ENCODE measurements at places on chromosomes 1 and 21.

GRCh38 chr1:184032930-184033418 lies 4.6 kb downstream of the COLGALT2 start:
- no peak for DNase-seq

GRCh38 chr1:220707160-220707559 lies 17.0 kb downstream of the C1orf115 start:
- no peak for DNase-seq

DNA sequence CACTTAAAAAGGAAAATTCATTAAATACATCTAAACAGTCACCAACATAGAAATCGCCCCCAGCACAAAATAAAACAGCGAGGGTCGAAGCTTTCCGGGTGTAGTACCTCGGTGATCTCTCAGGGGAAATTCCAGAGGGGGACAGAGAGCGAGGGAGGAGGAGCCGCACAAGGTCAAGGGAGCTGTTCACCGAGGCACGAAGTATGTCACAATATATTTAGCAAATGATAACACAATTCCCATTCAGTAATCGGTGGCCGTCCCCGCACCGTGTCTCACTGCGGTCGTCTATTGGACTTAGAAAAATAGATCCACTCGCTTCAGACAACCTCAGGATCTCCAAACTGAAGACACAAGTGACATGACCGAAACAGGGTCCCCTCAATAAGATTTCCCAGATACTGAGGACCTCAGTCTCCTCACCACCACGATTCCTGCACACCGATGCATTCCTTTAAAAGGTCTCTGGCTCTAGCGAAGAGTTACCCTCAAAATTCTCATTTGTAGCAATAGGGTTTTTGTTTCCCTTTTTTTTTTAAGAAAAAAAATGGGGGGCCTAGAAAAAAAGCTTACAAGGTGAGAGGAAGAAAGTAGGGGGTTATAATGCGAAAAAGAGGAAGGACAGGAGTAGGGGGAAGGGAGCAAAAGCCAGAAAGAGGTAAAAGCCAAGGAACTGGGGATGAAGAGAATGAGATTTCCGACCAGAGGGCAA lies 1.1 kb downstream of the LPGAT1 start:
- DNase-seq, result no peak

DNA sequence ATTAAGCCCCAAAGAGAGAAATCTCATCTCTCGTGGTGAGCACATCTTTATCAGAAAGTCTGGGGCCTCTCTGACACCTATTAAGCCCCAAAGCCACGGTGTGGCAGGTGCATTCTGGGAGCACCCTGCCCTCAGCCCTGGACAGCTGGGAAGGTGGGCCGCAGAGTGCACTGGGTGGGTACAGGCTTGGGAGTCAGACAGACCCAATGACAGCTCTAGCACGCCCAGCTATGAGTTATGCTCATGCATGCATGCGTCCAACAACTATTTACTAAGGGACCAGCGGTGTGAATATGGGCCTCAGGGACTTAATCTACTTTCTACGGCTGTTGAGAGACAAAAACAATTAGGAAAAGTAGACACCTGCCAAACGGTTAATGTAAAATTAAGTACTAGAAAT lies 46.6 kb downstream of the SLC66A1 start:
- DNase-seq, result no peak

DNA sequence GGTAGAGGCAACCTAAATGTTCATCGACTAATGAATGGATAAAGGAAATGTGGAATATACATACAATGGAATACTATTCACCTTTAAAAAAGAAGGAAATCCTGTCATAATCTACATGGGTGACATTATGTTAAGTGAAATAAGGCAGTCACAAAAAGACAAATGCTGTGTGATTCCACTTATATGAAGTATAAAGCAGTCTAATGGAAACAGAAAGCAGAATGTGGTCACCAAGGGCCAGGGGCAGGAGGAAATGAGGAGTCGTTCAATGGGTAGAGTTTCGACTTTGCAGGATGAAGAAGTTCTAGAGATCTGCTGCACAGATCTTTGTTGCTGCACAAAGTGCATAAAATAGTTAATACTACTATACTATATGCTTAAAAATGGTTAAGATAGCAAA lies 7.8 kb downstream of the DIPK1A start:
- DNase-seq, result no peak

- no peak for DNase-seq
These were observed 11.7 kb downstream of the NKAIN1 start for GRCh38 chr1:31227891-31228568.

DNA sequence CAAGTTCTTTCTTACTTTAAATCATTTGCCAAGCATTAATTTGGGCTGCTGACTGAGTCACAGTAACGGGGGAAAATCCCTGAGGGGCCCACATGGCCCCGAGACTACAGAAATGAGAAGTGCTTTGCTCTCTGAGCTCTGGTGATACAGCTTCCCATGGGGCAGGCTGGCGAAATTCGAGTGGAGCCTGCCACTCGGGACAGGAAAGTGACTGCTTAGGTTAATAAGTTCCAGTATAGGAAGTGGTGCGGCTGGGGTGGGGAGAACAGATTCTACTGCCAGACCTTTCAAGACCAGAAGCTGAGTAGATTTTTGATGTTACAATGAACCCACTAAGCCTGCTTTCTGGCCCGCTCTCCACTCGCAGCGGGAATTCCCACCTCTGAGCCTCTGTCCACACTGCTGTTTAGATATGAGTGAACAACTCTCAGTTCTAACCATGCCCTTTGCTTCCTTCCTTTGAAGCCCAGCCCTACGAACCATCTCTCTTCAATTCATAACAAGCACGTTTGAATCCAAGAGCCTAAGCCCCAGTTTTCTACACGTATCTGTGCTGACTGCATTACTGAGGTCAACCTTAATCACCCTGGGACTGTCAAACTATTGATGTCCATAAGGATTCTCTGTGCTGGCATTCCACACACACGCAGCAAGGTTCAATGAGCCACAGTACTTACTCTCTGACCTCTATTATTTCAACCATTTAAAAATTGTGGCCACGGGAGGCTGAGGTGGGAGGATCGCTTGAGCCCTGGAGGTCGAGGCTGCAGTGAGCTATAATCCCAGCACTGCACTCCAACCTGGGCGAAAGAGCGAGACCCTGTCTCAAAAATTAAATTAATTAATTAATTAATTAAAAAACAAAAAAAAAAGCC lies 9.6 kb downstream of the ZBTB17 start:
- DNase-seq, result peak; percentile 43

GRCh38 chr21:14312871-14313270 lies 70.1 kb downstream of the HSPA13 start:
- DNase-seq, result no peak

- DNase-seq, result no peak
These were observed 618.3 kb downstream of the SMYD3 start for GRCh38 chr1:245888809-245889208.
